ENCODE measurements at places on chromosomes 11 and 22. TPM values are rescaled to one million over a fixed set of nuclear protein-coding genes. Genes with fewer than 3 reads are reported as not detected.
A peak's percentile ranks its signal among the peaks of the same experiment; 100 is the strongest.

DNA sequence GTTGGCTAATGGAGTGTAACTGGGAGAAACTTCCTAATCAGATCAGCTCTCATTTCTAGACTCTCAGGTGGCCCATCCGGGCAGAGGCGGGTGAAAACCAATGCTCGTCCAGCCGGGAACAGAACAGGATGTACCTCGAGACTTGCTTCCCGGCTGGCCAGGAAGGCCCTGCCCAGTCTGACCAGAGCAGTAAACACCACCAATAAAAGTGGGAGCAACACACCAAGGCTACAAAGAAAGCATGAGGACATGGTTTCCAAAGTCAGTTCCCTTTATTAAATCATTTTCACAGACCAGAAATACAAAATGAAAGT lies 940 bp upstream of the TNKS1BP1 start:
- peak; percentile 32 for DNase-seq

RAD9A gene
- total RNA-seq: 15.0 TPM

MYO7A gene
- 0.05 TPM for total RNA-seq

DNA sequence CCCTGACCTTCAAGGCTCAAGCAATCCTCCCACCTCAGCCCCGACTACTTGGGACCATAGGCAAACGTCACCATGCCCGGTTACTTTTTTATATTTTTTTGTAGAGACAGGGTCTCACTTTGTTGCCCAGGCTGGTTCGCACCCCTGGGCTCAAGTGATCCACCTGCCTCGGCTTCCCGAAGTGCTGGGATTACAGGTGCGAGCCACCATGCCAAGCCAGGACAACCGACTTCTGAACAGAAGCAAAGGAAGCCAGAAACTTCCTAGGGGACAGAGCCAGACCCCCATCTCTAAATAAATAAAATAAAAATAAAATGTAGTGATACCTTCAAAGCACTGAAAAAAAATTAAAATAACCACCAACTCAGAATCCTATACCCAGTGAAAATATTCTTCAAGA lies 26.4 kb downstream of the C11orf58 start:
- DNase-seq: no peak

DNA sequence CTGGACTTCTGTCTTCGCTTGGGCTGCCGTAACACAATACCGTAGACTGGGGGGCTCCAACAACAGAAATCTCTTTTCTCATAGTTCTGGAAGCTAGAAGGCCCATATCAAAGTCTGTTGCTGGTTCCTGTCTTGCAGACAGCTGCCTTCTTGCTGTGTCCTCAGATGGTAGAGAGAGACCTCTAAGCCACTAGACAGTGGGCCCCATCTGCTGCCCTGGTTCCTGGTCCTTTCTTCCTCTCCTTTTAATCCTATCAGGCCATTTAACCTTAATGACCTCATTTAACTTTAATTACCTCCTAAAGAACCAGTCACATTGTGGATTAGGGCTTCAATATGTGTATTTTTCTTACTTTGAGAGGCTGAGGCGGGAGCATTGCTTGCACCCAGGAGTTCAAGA lies 9.4 kb downstream of the CEP164 start:
- no peak for DNase-seq
